ENCODE measurements at places on chromosomes 6 and 20. TPM values are rescaled to one million over a fixed set of nuclear protein-coding genes. Genes with fewer than 3 reads are reported as not detected.

- no peak for DNase-seq
These were observed 427.4 kb upstream of the JAG1 start for GRCh38 chr20:11101243-11101642.

DNA sequence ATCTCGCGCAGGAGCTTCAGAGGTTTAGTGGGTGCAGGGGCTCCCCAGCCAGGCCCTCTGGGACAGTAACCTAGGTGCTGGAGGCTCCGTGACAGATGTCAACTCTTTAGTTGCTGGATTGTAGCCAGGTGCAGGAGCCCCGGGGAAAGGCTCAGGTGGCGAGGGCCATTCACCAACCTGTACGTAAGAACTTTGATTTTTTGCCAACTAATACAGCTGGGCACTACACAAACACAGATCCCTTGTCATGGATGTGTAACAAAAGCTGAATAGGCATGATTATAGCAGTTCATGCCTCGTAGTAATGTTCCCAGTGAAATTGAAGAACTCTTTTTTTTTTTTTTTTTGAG, 82.6 kb downstream of the CDC5L start:
- no peak for DNase-seq

GRCh38 chr6:85121158-85121557, 328.7 kb upstream of the NT5E start:
- no peak for DNase-seq

GRCh38 chr20:38258545-38259215, 1.9 kb downstream of the KIAA1755 start:
- no peak for DNase-seq

DNA sequence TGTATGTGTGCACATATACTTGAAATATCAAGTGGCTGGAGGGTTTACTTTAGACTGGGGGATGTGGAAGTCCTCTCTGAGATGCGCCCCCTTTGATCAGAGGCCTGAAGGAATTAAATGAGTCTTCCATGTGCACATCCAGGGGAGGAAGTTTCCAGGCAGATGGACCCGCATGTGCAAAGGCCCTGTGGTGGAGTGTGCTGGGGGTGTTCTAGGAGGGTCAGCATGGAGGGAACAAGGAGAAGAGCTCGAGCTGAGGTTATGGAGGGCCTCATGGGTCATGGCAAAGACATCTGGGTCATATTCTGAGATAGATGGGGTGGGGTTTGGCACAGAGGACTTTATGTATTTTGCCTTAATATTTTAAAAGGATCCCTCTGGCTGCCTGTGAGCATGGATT, 17.7 kb upstream of the SULF2 start:
- no peak for DNase-seq

The RNF144B gene
- 24.3 TPM for total RNA-seq

- DNase-seq, result peak; percentile 55
These were observed 255.9 kb downstream of the SYNE1 start for GRCh38 chr6:152380993-152381898.

DNA sequence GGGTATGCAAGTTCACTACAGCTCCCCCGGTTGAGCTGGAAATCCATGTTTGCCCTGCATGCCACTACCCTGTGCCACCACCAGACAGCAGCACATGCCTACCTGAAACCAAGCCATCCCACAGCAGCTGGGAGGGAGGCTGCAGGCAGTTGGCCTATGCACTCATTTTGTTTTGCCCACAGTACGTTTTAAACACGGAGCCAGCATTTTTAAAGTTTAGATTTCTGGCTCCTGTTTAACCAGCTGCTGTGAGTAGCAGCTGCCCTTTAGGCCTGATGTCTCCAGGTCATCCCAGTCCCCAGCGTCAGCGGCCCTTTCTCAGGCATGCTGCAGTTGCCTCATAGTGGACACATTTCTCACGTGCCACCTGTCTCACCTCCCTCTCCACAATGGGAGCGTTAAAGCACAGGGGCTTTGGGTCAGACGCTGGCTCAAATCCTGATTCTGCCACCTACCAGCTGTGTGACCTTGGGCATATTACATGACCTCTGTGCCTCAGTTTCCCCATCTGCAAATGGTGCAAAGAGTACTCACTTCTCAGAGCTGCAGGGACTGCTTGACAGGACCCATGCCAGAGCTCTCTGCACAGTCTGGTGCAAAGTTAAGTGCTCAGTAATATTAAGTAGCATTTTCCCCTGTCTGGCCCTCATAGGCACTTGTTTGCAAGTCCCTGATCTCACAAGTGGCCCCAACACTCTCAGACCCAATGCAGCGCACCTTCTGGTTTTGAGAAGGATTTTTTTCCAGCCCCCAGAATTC, 8.2 kb upstream of the UBE2V1 start:
- no peak for DNase-seq

DNA sequence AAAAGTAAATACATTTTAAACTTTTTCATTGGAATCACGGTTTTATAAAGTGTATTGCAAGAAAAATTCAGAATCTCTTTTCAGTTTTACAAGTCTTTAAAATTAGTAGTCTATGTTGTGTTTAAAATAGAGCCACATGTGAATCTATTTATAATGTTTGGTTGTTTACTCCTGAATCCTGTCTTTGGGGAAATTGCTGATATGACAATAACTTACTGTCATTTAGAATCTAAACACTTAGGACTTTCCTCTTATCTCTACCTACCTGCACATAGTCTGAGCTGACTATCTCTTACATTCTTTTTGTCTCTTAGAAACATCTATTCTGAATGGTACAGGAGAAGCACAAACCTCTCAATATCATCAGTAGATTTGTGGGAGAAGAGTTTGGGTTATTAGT, 4.1 kb upstream of the SRSF12 start:
- no peak for DNase-seq

DNA sequence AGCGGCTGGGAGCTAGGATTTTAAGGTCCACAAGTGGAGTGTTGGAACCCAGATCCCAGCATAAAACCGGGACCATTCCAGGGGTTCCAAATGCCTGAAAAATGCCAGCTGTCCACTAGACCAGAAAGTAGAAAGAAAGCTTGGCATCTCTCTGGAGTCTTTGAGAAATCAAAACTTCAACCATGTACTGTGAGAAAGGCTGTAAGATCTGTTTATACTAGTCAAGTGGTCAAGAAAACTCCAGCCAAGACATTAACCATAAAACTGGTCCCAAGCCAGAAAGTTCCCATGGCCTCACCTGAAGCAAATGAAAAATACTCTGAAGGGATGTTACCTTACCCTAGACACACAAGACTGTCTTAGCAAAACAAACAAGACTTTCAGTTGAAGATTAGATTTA, 112.6 kb downstream of the DCDC2 start:
- DNase-seq, result no peak

GRCh38 chr20:48102076-48102787, 317.0 kb upstream of the SULF2 start:
- DNase-seq, result no peak

DNA sequence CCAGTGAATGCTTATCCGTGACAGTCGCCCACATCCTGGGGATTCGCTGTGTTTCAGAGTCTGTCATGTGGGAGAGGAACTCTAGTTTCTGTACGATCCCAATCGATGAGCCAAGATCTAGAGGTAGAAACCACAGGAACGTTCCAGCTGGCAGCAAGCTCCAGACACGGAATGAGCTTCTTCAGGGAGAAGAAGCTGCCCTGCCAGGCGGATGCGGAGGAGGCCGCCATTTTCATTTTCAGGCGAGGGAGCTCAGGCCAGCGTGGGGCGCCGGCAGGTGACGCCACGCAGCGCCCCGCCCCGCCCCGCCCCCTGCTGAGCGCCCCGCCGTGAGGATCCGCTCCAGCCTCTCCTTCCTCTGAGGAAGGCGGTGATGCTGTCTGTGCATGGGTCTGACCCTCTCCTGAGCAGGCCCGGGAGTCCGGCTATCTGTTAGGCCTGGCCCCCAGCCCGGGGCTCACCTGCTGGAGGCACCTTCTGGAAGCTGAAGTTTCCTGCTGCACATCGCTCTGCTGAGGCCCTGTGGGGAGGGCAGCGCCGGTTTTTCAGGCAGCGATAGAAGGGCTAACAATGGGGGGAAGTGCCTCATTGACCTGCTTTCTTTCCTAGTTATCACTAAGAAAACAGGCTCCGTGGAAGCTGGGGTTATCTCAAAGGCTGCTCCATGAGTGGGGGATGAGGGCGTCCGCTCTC, 147.5 kb downstream of the ERMARD start:
- DNase-seq, result no peak

DNA sequence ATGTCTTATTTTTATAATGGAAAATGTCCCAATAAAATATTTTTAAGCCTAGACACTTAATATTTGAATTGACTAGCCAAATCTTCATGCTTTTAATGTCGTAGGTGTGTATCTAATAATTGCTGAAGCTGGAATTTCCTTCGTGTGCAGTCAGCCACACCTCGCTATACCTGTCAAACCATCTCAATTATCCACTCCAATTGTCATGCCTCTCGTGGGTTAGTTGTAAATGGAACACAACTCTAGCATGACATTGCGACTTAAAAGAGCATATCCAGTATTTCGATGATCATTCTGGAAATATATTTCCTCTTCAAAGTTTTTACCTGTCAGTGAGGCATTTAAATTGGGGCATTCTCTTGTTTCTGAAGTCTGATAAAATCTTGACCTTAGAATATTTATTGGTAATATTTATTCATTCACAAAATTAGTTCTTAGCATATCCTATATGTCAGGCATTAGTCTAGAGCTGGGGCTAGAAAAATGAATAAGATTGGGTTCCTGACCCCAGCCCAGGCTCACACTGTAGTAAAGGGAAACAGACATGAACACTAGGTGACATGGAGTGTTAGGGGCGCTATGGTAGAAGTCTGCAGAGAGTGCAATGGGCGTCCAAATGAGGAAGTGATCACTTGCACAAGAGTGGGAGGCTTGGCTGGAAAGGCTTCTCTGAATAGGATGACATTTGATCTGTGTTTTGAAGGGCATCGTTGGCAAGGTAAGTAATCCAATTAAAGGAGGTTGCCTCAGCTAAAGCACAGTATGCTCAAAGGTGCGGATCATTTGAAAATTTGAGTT, 11.0 kb upstream of the CFAP206 start:
- DNase-seq, result no peak

DNA sequence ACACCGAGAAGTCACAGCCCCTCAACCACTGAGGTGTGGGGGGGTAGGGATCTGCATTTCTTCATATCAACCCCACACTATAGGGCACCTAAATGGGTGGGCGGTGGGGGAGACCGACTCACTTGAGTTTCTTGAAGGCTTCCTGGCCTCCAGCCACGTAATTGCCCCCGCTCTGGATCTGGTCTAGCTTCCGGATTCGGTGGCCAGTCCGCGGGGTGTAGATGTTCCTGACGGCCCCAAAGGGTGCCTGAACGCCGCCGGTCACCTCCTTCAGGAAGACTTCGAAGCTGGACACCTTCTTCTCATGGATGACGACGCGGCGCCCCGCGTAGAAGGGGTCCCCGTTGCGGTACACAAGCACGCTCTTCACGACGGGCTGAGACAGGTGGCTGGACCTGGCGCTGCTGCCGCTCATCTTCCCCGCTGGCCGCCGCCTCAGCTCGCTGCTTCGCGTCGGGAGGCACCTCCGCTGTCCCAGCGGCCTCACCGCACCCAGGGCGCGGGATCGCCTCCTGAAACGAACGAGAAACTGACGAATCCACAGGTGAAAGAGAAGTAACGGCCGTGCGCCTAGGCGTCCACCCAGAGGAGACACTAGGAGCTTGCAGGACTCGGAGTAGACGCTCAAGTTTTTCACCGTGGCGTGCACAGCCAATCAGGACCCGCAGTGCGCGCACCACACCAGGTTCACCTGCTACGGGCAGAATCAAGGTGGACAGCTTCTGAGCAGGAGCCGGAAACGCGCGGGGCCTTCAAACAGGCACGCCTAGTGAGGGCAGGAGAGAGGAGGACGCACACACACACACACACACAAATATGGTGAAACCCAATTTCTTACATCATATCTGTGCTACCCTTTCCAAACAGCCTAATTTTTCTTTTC, at the start of gene DCDC2:
DCDC2 (minus strand) TSS at position 724 of the 883 bp plus-strand sequence; CDS start at position 415, 309 bp downstream.
- peak; percentile 84 for DNase-seq

- DNase-seq, result no peak
These were observed 226.1 kb downstream of the BCAS1 start for GRCh38 chr20:53844259-53844658.

GRCh38 chr6:22281341-22282085, 15.3 kb downstream of the PRL start:
- DNase-seq, result no peak

- peak; percentile 44 for DNase-seq
These were observed 601.2 kb upstream of the ARID1B start for GRCh38 chr6:156175971-156176421.

- no peak for DNase-seq
These were observed 44.5 kb downstream of the MYLIP start for GRCh38 chr6:16173167-16173940.

The MAD2L1BP gene
- 33.4 TPM for total RNA-seq

DNA sequence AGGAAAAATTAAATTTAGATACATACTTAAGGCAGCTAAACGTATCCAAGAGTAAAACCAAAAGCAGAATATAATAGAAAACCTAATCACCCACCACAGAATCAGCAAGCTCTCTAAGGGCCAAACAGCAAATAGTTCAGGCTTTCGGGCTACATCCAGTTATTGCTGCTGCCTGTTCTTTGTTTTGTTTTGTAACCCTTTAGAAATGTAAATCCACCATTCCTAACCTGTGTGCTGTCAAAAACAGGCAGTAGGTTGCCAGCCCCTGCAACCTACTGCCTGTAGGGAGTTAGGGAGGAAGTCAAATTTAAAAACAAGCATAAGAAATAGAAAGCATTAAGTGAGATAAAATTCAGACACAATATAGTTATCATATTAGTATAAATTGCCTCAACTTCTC, 225.9 kb downstream of the PTPRT start:
- no peak for DNase-seq

The SCGN gene
- total RNA-seq, result not detected

The COL19A1 gene
- total RNA-seq, result not detected

GRCh38 chr6:43278524-43279078, 19.5 kb upstream of the SLC22A7 start:
- DNase-seq, result no peak

GRCh38 chr20:10603971-10604864, 69.6 kb downstream of the JAG1 start:
- DNase-seq, result peak; percentile 60

The SAMD10 gene
- 3.3 TPM for total RNA-seq

The FOXA2 gene
- not detected for total RNA-seq

DNA sequence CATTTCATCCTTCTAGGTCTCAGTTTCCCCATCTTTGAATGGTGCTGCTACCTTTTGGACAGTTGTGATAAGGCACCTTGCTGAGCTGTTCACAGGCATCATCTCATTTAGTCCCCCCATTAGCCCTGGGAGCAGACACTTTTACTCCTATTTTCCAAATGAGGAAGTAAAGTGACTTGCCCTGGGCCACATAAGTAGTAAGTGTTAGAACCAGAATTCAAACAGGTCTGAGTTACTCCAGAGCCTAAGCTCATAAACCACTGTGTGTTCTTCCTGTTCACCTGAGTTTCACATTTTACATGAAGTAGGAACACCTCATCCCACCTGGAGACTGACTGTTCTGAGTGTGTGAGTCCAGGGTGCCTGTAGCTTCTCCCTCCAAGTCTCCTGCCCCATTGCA, 43.5 kb upstream of the EPB41L1 start:
- DNase-seq, result no peak

DNA sequence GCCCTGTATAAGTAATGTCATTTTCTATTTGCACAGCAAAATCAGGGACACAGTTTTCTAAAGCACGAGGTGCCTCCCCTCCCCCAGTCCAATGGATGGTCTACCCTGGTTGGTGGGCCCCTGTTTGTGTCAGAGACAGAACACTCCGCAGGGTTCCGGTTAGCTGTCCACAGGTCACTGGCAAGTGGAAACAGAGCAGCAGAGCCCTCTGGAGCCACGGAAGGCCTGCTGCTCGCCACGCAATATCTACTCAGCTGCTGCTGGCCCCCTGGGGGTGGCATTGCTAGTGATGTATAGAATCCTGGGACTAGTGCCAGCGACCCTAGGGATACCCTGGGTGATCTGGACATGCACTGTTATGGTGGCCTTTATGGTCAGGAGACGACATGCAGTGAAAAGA, 50.4 kb downstream of the RIN2 start:
- no peak for DNase-seq

GRCh38 chr6:90369651-90370050, 73.0 kb upstream of the BACH2 start:
- no peak for DNase-seq

Data from breast epithelium (tissue), 4 donors.